ENCODE measurements at places on chromosomes 1 and 21.

- no peak for DNase-seq
Measured at GRCh38 chr1:36776256-36776655, 258.1 kb downstream of the GRIK3 start.

GRCh38 chr1:204983136-204983535, 59.9 kb upstream of the CNTN2 start:
- no peak for DNase-seq

DNA sequence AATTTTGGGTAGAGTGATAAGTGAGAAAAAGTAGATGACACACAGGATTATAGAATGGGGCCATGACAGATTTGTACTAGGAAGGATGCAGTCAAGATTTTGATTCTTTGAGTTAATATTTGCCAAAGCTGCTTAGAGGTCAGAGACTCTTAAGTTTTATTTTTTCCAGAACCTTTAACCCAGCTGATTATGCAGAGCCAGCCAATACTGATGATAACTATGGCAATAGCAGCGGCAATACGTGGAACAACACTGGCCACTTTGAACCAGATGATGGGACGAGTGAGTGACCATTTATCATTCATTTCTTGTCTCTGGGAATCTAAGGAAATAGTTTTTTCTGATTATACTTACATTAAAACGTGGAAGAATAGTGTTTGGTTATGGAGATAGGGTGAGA, 16.1 kb downstream of the UBAP2L start:
- DNase-seq, result no peak

DNA sequence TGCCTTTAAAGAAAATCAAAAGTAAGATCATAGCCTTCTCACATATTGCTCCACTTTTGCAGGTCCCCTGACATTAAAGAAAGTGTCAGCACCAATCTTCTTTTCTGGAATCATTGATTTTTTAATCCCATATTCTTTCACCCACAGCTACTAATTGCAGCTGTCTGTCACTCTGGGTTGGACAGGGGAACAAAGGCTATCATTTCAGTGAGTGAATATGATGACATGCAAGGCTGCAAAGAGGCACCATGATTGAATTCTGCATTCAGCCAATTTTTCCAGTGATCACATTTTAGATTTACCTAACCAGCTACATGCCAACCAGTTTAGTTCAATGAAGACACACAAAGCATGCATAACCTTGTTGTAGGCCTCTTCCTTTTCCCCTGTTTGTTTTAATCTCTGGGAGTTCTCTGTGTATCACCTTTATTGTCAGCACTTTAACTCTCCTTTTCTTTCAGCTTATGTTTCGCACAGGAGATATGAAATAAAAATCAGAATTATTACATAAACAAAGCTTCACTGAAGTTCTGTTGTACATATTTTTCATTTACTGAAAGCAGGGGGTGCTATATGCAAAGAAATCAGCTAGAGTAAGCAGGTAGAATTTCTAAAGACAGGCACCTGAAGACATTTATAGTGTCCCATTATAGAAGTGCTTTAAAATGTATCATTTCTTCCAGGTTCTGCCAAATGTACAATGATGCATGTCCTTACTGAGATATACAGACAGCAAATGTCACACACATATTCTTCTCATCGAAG, 584.8 kb downstream of the PLA2G4A start:
- DNase-seq, result no peak

- DNase-seq, result no peak
Measured at GRCh38 chr1:188433425-188433824, 1604.7 kb downstream of the PLA2G4A start.

DNA sequence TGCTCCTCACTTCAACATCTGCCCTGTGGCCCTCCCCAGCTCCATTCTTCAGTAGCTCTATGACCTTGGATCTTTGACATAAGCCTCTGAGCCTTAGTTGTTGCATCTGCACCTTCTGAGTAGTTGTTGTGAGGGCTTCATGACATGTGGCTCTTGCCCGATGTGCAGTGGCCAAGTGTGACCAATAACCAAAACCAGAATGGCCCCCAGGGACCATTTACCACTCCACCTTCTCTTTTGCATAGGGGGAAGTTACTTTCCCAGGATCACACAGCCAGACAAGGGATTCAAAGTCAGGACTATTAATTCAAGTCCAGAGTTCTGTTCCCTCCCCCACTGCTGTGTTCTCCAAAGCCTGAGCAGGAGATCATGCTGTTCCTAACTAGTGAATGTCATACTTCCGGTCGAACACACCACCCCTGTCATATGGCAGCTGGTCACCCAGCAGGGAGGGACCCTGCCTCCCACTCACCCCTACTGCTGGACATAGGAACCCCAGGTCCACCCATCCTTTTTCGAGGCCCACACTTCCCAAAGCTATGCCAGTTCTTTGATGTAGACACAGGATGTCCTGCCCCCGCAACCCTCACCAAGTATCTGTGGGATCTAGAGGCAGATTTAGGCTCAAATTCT, 4.0 kb downstream of the FGR start:
- DNase-seq, result no peak

Measured in activated CD4-positive, alpha-beta T cell treated with anti-CD3 and anti-CD28 coated beads, Interleukin-2, amount 50 U/mL, for 1 hour (primary cell).